ENCODE measurements at places on chromosomes 13 and 19.

GRCh38 chr19:28018499-28018898 is 1194.5 kb downstream of the UQCRFS1 start:
- DNase-seq, result no peak

- DNase-seq, result no peak
Observed at GRCh38 chr19:43570174-43570791, 5.0 kb downstream of the XRCC1 start.

DNA sequence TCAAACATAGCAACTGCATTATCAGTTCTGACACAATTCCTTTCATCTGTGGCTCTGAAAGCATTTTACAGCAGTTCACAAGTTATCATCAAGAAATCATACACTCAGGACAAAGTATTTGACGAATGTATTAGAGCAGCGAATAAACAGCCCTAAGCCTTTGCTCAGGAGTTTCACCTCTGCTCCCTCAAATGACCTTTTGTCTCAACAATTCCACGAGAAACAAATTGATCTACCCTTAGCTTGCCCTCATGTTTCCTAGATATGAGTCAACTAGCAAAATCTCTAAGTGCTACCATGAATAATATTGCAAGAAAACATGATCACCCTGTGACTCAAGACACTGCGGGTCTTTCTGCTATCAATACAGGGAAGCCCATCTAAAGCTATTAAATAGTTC is 396.1 kb downstream of the EFNB2 start:
- no peak for DNase-seq

- no peak for DNase-seq
Observed at GRCh38 chr13:22738357-22738756, 442.4 kb upstream of the SGCG start.

DNA sequence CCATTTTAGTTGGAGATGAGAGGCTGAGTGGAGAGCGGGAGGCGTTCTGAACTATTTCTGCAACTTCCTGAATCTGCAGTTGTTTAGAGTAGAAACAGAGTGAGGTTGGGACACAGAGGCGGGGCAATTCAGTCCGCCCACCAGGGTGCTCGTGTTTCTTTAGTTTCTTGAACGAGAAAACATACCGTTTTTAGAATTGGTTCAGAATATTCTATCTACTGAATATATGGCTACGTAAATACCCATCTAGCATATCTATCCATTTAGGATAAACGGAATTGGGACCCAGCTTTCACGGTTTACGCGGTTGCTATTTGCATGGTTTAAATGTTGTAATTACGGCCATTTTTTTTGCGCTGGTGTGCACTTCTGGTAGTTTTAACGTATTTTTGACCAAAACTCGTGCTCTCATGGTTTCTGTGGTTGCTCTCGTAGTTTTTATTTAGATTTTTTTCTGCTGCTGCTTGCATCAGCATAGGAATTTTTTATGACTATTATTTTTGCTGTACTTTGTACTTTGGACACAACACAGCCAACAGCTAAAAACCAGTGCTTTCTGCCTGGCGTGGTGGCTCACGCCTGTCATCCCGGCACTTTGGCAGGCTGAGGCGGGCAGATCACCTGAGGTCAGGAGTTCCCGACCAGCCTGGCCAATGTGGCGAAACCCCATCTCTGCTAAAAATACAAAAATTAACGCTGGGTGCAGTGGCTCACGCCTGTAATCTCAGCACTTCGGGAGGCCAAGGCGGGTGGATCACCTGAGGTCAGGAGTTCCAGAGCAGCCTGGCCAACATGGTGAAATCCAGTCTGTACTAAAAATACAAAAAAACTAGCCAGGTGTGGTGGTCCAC is 32.7 kb downstream of the TIMM13 start:
- peak; percentile 55 for DNase-seq

DNA sequence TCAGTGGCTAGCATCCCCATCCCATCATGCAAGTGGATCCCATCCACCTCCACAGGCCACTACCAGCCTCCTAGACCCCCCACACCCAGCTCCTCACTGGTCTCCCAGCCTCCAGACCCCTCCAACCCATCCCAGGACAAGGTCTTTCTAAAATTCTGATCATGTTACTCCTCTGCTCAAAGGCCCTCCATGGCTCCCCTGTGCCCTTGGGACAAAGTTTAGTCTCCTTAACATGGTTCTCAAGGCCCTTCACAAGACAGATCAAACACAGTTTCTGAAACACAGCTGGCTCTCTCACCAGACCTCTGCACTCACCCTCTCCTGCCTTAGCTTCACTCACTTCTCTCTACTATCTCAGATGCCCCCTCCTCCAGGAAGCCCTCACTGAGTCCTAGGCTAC is 9.3 kb downstream of the CEACAM19 start:
- no peak for DNase-seq

- no peak for DNase-seq
Observed at GRCh38 chr19:14450168-14450874, 17.2 kb downstream of the PKN1 start.

GRCh38 chr19:15869873-15870272 is 28.0 kb downstream of the CYP4F2 start:
- no peak for DNase-seq

DNA sequence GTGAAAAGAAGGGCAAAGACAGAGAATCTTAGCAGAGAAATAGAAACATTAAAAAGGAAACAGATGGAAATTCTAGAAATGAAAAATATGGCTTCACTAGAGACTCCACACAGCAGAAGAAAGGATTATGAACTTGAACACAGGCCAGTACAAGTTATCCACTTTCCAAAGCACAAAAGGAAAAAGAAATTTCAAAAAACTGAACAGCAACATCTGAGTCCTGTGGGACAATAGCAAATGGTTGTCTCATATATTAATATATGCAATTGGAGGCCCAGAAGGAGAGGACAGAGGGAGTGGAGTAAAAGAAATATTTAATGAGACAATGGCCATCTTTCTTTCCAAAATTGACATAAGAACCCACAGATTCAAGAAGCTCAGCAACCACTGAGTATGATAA is 141.7 kb upstream of the GJB6 start:
- DNase-seq, result no peak

GRCh38 chr19:30864391-30865215 is 484.6 kb downstream of the TSHZ3 start:
- DNase-seq, result no peak

GRCh38 chr13:44040818-44041100 is 161.1 kb downstream of the LACC1 start:
- no peak for DNase-seq

DNA sequence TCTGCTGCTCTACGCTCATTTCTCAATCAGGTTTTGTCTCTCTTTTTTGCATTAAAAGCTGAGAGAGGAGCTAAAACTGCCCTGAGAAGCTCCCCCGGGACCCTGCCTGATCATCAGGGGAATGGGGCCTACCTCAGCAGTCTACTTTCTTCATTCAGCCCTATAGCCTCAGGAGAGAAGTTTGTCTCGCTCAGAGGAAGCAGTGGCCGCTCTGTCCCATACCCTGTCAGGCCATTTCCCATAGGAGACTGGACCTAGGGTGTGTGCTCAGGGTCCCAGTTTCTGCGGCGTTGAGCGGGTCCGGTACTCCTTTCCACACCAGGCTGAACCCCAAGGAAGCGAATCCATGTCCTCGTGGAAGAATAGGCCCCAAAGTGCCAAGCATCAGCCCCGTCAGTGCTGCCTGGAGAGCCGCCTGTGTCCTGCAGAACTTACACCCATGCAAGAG is 21.7 kb downstream of the UBE2L5 start:
- no peak for DNase-seq

GRCh38 chr13:28106976-28107375 is 6.6 kb upstream of the FLT3 start:
- DNase-seq, result no peak

DNA sequence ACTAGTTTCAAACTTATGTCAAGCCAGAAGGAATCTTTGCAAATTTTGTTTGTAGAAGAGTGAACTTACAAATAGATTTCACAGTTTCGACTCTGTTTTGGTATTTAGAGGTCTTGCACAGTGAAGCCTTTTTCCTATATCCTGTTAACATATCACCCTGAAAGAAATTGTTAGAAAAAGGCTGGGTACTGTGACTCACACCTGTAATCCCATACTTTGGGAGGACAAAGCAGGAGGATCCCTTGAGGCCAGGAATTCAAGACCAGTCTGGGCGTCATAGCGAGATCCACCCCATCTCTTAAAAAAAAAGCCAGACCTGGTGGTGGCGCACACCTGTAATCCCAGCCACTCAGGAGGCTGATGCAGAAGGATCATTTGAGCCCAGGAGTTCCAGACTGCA is 224.0 kb downstream of the GGACT start:
- no peak for DNase-seq

DNA sequence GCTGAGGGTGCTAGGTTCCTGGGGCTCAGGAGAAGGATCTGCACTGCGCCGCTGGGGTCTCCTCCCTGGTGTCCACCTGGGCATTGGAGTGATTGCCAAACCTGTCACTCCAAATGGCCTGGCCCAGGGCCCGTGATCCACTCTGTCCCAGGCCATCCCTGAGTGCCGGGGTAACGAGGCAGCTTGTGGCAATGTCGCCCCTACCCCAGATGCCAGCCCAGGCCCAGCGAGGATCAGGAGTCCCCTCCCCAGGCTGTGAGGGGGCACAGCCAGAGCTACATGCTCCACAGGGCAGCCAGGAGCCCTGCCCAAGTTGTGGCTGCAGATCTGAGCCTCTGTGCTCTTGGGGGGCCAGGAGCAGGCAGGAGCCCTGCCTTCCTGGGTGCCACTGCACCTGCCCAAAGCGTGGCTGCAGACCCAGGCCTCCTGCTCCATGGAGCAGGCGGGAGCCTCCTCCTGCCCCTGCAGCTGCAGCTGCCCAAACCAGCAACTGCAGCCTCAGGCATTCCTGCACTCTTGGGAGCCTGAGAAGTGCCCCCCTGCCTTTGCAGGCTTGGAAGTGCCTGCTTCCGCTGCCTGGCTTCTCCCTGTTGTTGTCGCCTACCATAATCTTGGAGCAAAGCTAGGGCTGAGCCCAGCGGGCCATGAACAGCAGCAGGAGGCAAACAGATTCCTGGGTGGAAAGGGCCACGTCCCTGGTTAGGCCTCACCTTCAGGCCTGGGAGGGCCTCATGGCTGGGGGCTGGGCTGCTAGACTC is 4.6 kb downstream of the IGFL4 start:
- no peak for DNase-seq

DNA sequence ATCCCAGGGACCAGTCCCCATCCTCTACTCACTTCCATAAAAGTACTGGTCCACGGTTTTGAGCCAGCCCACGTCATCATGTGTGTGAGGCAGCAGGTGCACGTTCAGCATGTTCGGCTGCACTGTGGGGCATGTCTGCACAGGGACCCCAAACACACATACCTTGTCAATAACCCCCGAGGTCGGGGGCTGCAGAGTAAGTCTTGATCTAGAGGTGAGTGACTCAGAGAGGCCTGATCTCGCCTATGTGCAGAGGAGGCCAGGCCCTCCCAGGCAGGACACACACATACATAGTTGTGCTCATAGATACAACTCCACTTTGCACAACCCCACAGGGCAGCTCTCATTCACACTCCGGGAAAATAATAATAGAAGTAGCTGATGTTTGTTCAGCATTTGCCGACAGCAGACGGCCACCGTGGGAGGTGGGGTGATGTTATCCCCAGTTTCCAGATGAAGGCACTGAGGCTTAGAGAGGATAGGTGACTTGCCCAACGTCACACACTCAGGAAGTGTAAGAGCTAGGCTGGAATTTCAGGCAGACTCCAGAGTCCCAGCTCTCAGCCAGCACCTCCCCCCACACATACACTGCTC is 774 bp downstream of the MAN2B1 start:
- no peak for DNase-seq

DNA sequence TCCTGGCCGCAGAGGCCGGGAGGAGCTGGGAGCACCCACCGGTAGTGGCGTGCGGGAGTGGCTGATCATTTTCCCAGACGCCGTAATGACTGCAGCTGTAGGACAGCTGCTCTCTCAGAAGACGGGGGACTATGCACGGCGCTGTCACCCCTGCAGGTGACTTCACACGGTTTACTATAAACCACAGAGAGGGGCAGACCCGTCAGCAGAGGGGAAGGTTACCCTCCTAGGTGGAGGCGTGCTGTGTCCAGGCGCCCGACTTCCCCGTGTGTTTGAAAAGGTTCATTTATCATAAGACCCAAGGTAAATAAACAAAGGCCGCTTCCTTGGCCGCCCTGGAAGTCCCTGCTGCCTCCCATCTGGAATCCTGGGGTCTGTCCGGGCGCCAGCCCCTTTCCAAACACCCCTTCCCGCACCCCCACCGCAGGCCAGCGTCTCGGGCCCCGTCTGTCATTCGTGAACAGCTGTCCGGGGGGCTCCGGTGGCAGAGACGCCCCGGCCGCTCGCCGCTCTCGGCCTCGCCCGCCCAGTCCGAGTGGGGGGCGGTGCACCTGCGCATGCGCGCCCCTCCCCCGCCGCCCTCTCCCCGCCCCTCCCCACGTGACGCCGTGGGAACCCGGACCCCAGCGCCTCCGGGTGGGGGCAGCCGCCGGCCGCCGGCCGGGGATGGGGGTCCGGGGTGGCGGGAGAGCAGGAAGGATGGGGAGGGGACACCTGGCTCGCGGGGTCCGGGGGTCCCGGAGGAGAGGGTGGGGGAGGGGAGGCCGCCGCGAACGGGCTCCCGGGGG is 915 bp downstream of the SHC2 start:
- DNase-seq, result no peak

DNA sequence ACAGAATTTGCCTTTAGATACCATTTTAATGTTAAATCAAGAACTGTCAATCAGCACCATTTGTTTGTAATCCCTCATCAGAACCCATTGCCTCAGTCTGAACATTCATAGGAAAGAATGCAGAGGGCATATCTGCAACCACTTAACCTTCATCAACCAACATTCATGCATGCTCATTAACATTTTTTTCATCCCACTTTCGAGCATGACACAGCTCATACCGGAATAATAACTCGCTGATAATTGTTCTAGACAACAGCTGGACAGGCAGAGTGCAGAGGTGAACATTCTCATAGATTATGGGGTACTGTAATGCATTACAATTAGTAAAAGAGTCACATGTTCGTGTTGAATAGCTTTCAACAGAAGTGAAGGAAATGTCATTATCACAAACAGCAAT is 216.8 kb downstream of the DIAPH3 start:
- no peak for DNase-seq

DNA sequence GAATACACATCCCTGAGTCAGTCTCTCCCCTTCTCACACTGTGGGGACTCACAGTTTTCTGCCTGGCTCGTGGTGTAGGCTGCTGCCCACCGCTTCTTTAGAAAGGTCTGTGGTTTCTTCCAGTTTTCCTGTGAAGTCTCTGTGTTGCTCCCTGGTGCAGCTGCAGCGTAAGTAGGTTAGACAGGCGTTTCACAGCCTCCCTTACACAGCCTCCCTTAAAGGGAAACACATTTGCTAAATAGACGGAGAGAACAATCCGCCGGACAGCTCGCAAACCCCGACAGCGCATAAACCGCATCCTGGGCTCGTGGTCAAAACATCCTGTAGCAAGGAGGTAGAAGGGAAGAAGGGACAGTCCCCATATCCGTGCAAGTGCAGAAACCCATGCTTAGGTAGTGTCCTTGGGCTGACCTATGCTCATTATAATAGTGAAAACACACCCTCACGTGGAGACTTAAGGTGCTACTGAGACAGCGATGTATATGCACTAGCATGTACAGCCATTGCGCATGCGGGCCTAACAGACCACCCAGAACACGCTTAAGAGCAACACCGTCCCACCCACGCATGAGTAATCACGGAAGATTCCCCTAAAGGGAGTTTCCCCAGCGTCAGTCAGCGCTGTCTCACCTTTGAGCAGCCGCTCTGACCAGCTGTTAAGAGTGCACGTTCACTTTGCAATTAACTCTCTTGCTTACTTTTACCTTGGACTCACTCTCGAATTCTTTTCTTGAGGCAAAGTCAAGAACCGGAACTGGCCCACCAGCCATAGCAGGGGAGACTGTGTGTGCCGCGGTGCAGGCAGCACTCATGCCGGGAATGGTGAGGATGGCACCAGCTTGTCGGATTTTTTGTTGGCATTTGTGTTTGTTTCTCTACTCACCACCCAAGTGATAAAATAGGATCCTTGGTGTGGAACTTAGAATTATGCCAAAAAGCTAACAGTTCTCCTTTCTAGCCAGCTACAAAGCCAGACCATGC is 16.6 kb downstream of the SIGLEC8 start:
- DNase-seq, result peak; percentile 91

Data from GM12864 (cell line).